ENCODE measurements at places on chromosomes 4 and X.

DNA sequence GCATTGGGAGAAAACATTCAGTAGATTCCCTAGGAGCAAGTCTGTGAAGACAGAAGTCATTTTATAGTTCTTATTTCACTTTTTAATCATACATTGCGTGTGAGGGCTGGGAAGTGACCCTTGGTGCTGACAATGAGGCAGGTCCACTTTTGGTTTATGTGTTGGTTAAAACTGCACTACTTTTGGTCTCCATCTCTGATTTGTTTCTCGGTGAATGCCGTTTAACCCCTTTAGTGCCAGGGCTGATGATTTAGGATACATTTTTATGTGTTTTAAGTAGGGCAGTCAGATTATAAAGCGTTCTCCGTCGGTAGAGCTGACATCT lies 110.4 kb downstream of the AFF1 start:
- no peak for DNase-seq

DNA sequence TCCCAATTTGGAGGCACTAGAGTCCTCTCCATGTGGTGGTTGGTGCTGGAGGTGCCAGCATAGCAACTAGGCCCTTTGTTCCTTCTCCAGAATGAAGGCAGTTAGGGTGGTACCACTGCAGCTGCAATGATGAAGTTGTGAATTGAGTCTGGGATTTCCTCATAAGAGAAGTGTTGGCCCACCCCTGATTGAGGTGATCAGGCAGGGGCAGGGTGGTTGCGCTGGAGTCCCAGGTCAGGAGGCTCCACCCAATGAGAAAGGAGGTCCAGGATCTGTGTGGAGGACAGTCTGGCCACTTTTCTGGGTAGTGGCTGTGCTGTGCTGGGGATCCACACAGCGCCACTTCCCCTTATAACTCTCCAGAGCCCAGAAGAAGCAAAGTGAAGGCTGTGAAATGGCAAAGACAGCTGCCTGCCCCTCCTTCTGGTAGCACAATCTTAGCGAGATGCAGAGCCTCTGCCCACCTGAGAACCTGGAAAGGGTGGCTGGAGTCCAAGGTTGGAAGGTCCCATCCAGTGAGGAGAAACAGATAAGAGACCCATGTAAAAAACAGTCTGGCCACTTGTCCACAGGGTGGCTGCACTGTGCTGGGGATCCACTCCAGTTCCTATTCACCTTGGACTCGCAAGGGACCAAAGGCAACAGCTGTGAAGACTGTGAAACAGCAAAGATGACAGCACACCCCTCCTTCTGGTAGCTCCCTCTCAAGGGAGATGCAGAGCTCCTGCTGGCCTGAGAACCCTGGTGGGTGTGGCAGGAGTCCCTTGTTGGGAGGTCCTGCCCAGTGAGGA lies 124.6 kb downstream of the RRAGB start:
- no peak for DNase-seq

GRCh38 chr4:34935739-34936138 lies 1308.6 kb downstream of the ARAP2 start:
- DNase-seq = no peak

- no peak for DNase-seq
Measured at GRCh38 chrX:136032370-136032769, 47.1 kb downstream of the SLC9A6 start.

All from HS-5 (cell line).